A549 treated with dexamethasone at 1 μM for 4 hours (cell line): ENCODE measurements at places on chromosomes 16 and 17. TPM values are rescaled to one million over a fixed set of nuclear protein-coding genes. Genes with fewer than 3 reads are reported as not detected.

KRTAP1-1 gene
- total RNA-seq = not detected in 5 replicates

KRT31 gene
- total RNA-seq = 0.05 TPM in 1 of 5 replicates, not detected in the others

TMEM238L gene
- total RNA-seq = not detected in 5 replicates

DLX3 gene
- total RNA-seq = 0.06 to 0.17 TPM (median 0.08 TPM) in 5 replicates

MYH2 gene
- not detected in 5 replicates for total RNA-seq

KRT13 gene
- total RNA-seq = 0.11 to 0.51 TPM (median 0.18 TPM) in 5 replicates

LLGL1 gene
- 10.2 to 17.3 TPM (median 16.0 TPM) in 5 replicates for total RNA-seq

GPR179 gene
- 0.02 to 0.05 TPM (median 0.03 TPM) in 4 of 5 replicates, not detected in the other for total RNA-seq

EXOC3L1 gene
- 0.05 to 0.21 TPM (median 0.06 TPM) in 5 replicates for total RNA-seq

MPP3 gene
- 12.0 to 15.9 TPM (median 15.1 TPM) in 5 replicates for total RNA-seq

EARS2 gene
- 24.6 to 31.3 TPM (median 30.1 TPM) in 5 replicates for total RNA-seq

TBX4 gene
- total RNA-seq = 0.23 to 0.40 TPM (median 0.24 TPM) in 5 replicates

RNF135 gene
- 20.9 to 23.6 TPM (median 22.6 TPM) in 5 replicates for total RNA-seq

HERPUD1 gene
- total RNA-seq = 93.4 to 112 TPM (median 95.0 TPM) in 5 replicates

ABCA9 gene
- total RNA-seq = 0.01 to 0.02 TPM in 2 of 5 replicates, not detected in the others

MYL4 gene
- 0.15 to 0.24 TPM (median 0.22 TPM) in 3 of 5 replicates, not detected in the others for total RNA-seq

SAMD14 gene
- total RNA-seq = 0.36 to 0.65 TPM (median 0.48 TPM) in 5 replicates

KRT36 gene
- 0.06 TPM in 1 of 5 replicates, not detected in the others for total RNA-seq

TAF15 gene
- total RNA-seq = 206 to 236 TPM (median 230 TPM) in 5 replicates

UTS2R gene
- 0.06 TPM in 2 of 5 replicates, not detected in the others for total RNA-seq
